ENCODE measurements at places on chromosomes 16 and 17. TPM values are rescaled to one million over a fixed set of nuclear protein-coding genes. Genes with fewer than 3 reads are reported as not detected.

DNA sequence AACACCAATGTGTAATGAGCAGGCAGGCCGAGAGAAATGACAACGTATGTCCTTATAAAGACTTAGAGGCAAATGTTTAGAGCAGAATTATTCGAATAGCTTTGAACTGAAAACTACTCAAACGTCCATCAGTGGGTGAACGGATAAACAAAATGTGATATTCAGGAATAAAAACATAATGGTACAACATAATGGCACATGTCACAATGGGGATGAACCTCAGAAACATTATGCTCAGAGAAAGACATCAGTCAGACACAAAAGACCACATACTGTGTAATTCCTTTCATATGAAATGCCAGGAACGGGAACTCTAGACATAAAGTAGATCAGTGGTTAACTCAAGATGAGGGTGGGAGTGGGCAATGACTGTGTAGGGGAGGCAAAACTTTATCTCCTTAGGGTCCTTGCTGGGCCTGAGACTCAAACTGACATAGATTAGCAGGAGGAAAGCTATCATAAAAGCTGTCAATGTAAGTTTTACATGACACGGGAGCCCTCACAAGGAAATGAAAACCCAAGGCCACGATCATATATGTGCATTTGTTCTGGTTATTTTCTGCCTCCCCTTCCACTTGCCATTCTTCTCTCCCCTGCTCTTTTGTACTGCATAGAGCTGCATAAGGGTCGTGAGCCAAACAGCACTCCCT is 14.8 kb upstream of the ARL4D start:
- DNase-seq = no peak

- DNase-seq = peak; percentile 46
Measured at GRCh38 chr16:50209546-50210265, 56.6 kb downstream of the TENT4B start.

DNA sequence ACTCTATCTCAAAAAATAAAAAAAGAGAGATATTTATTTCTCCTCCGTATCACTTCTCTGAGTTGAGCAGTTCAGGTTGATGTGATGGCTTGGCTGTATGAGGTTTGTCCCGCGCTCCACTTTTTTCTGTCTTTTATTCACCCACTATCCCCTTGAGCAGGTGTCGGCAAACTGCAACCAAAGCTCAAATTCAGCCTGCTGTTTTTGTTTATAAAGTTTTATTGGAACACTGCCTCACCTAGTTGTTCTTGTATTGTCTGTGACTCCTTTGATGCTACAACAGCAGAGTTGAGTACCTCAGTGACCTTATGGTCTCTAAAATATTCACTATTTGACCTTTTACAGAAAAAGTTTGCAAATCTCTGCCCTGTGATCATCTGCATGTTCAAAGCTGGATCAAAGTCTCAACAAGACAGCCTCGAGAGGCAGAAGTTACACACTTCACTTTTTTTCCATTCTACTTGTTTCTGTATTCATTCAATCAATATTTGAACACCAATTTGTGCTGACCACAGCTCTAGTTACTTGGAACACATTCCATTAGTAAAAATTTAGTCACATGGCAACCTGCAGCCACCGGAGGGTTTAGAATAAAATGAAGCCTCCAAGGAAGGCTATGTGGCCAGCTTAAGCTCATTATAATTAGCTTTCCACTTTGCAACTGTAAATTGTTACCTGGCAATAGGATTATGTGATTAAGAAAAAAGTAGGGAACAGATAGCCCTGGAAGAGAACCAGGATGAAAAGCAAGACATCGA is 945.8 kb downstream of the KCNJ2 start:
- no peak for DNase-seq

- DNase-seq = no peak
Measured at GRCh38 chr16:75379911-75380847, 53.1 kb downstream of the CFDP1 start.

- no peak for DNase-seq
Measured at GRCh38 chr17:80605326-80606066, 60.9 kb downstream of the RPTOR start.

DNA sequence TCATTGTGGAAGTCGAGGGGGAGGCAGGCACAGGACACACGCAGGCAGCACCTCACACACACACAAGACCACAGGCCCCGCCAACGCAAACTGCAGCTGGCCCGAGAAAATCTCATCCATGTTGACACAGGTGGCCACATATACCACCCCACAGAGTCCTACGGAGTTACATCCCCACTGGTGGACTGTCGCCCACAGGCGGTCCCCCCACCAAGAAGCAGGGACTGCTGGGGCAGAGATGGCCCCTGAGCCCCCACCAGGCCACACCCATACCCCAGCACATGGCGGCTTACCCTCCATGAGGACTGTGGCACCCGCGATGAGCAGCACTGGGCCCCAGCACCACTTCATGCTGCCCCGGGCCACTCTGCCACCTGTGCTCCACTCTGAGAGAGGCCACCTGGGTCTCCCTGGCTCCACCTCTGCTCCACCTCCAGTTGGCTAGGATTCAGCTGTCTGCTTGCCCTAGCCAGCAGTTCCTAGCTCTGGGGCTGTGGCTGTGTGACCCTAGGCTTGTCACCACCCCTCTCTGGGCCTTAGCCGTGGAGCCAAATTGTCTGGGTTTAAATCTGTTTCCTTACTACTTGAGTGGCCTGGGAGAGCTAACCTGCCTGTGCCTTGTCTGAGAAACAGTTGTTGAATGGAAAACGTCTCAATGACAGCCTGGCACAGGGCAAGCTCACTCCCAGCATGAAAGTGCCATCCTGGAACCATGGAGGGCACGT is at the start of gene PRSS53:
Gene PRSS53 (minus strand): TSS at position 485 of the 725 bp plus-strand sequence. CDS start 134 bp downstream, at position 351.
- no peak for DNase-seq

Gene LRRC37B
- 3.6 TPM for total RNA-seq

Gene STAC2
- total RNA-seq = not detected

DNA sequence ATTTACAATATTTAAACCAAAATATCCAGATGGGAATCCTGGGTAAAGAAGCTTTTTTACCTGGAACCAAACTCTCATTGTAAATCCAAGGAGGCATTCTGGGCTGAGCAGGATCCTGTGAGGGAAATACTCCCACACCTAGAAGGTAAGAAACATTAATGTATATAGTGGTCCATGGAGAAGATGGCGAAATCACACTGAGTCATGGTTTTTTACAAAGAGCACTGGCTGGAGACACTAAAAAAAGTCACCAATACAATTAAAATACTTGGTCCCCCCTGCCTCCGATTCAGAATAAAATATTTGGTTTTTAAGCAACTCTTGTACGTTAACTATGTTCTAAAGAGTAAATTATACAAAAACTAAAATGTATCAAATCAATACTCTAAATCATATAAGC is 32.9 kb downstream of the SYNRG start:
- no peak for DNase-seq

GRCh38 chr17:60155427-60155814 is 5.6 kb downstream of the CA4 start:
- no peak for DNase-seq

Gene TBC1D3C
- 0.69 TPM for total RNA-seq

All from LHCN-M2 (cell line).